RWPE1 (cell line): ENCODE measurements at places on chromosomes 16 and 17.

DNA sequence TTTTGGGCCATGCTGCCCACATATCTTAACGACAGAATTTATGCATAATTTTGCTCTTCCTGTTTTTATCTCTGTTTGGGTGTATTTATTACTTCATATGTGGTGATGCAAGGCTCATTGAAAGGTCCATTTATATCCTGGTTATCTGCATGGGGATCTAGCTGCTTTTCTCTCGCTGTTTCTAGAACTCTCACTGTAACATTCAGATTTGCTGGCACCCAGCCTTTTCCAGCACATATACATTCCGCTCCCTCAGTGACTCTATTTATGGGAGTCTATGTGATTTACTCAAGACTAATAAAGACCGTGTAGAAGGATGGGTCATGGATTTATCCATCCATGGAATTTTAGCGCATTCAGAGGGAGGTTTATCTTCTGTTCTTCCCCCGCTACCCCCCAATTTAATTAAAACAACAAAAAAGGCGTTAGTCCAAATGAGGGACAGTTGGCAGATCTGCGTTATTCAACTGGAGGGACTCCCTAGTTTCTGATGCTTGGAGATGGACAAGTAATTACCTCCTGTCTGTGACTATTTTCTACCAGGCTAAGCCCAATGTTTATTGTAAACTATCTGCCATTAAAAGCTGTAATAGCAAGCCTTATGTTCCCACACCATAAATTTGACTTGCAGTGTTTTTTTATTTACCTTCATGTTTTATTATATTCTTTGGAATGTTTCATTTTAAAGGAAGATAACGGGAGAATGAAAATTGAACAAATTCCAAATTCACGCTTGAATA, 19.8 kb upstream of the MARCHF10 start:
- no peak for DNase-seq

GRCh38 chr16:2500918-2501750, 12.6 kb upstream of the ATP6V0C start:
- peak; percentile 55 for DNase-seq

DNA sequence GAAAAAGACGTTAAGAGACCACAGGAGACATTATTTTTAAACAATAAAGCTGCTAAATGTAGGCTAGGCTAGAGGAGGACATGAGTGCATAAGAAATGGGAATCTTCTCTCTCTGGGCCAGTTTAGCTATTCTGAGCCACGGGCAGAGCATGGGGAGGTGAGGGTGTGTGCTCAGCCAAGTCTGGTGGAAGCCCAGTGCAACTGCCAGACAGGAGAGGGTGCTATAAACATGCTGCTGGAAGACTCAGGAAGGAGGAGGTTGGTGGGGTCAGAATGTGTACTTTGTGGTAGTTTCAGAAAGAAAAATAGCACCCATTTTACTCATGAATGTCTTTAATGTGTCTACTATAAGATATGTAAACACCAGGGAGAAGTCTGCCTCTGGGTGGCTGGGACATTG, 5.9 kb upstream of the SDK2 start:
- no peak for DNase-seq

DNA sequence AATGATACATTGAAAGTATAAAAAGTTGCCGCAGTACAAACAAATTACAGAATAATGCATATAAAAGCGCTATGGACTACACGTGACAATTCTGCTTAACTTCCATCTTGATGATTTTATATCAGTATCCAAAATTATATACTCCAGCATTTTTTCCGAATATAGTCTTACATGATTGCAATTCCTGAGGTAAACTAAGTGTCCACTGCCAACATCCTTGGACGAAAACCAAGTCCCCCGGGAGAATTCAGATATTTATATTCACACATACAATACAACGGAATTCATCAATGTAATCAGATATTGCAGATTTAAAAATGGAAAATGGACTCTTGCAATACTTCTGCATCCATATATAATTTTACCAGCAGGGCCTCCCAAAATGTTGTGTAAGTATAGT, 8.9 kb upstream of the MYH11 start:
- DNase-seq: no peak

GRCh38 chr17:45326626-45327025, 9.8 kb upstream of the MAP3K14 start:
- DNase-seq: no peak
